ENCODE measurements at places on chromosomes 16 and 17. TPM values are rescaled to one million over a fixed set of nuclear protein-coding genes. Genes with fewer than 3 reads are reported as not detected.

DNA sequence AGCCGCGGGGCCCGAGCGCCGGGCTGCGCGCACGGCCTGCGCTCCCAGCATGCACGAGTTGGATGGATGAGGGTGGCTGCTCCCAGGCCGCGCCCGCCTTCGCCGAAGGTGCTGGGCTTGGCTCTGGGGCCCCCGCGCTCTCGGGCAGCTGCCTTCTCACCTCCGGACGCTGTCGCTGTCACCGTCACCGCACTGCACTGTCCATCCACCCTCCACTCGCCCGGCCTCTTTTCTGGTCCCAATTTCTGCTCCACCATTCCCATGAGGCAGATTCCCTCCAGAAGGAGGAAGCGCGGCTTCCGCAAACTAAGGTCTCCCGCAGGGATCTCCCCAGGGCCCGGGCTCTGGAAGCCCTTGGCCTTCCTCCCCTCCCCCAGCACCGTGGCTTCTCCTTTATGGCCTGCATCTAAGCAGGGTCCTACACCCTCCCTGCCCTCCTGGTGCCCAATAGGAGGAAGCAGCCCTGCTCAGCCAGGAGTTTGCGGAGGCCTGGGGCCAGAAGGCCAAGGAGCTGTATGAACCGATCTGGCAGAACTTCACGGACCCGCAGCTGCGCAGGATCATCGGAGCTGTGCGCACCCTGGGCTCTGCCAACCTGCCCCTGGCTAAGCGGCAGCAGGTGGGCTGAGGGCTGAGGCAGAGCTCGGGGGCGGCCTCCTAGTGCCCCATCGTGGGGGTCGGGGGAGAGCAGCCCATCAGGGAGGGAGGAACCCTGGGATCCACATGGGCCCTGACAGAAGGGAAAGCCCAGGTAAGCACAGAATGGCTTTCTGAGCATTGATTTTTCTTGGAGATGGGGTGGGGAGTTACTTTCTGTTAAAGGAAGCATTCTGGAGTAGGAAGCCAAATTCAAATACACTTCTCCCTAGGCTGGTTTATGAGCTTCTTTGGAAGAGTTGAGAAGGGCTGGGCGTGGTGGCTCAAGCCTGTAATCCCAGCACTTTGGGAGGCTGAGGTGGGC is 899 bp downstream of the ACE start:
- DNase-seq: no peak

DNA sequence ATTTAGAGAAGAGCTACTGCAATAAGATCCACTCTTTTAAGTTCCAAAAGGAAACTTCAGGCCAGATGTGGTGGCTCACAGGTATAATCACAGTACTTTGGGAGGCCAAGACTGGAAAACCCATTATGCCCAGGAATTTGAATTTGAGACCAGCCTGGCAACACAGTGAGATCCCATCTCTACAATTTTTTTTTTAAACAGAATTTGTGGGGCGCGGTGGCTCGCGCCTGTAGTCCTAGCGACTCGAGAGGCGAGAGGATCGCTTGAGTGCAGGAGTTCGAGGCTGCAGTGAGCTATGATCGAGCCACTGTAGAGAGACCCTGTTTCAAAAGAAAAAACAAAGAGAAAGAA is 793 bp downstream of the COG7 start:
- DNase-seq: peak; percentile 2

DNA sequence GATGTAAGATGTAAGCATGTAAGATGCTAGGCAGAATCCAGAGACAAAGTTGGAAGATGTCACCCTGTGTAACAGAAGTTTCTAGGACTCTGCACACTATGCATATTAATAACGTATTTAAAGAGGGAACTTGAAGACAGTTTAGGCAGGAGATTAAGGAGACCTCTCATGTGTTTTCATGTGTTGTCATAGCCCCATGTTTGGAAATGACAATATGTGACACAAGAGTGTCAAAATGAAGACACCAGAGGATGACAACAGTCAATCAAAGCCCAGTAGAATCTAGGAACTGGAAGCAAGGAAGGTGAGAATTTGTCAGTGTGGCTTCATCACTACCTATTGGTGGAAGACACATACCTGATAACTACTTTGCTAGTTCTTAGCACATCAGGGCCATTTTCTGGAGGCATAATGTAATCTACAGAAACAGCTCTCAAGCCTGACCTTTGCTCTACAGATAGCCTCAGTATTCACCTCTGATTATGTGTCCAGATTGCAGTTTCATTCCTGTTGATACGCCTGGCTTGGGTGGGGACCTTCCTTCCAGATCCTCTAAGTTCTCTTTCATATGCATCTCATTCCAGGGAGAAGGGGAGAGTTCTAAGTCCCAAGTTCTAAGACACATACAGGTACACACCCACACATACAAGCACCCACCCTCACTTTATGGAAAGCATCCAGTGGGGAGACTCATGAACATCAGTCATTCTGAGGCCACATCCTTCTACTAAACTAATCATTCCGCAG is 26.3 kb downstream of the PMP22 start:
- DNase-seq: no peak

GRCh38 chr17:78933959-78934568 is 8.9 kb upstream of the TIMP2 start:
- no peak for DNase-seq

Gene GNG13
- not detected for total RNA-seq

DNA sequence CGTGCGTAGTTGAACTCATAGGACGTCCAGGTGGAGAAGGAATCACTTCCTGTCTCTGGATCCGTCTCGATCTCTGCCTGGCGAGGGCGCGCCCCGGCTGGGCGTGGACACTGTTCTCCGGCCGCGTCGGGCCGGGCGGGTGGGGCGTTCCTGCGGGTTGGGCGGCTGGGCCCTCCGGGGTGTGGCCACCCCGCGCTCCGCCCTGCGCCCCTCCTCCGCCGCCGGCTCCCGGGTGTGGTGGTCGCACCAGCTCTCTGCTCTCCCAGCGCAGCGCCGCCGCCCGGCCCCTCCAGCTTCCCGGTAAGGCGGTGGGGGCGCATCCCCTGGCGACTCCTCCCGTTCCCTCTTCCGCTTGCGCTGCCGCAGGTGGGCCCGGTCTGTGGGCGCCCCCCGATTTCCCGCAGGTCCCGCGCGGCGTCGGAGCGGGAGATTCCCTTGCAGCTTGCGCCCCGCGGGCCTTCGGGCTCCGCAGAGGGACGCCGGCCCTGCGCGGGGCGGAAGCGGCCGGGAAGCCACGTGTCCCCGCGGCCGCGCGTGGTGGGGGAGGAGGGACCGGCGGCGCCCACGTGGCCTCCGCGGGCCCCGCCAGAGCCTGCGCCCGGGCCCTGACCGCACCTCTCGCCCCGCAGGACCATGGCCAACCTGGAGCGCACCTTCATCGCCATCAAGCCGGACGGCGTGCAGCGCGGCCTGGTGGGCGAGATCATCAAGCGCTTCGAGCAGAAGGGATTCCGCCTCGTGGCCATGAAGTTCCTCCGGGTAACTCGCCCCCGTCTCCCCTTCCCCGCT is at the start of gene NME2:
TSS of gene NME2 (plus strand) at position 214 of the 789 bp plus-strand sequence. CDS start at position 634, 420 bp downstream.
- peak; percentile 86 for DNase-seq

- no peak for DNase-seq
Measured at GRCh38 chr17:63840591-63841349, 1.7 kb downstream of the SMARCD2 start.

Gene FOXJ1
- 7.5 TPM for total RNA-seq

DNA sequence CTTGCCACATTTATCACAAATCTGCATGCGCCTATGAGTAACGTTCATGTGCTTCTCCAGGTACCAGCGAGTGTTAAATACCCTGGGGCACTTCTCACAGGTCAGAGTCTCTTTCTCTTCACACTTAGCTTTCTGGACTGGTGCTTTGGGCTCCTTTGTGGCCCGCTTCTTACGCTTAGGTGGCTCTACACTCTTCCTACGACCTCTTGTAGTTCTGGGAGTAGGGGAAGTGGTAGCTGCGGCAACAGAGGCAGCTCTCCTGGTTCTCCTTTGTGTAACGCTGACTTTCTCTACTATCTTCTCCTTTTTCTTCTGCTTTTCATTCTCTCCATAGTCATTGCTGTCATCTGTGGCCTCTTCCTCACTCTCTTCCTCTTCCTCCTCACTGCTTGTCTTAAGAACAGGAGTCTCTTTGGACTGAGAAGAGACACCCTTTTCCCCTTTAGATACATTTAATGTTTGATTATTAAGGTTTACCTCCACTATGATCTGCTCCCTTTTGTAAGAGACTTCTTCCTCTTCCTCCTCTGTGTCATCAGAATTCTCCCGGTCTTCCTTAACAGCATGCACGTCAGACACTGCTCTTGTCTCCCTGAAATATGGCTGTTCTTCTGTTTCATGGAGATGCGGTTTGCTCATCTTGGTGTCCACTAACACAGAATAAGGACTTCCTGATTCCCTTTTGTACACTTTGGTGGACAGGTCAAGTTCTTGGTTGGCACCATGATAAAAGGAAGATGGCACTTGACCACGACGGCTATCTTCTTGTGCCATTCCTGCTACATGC is 45.0 kb downstream of the ZNF652 start:
- DNase-seq: no peak

DNA sequence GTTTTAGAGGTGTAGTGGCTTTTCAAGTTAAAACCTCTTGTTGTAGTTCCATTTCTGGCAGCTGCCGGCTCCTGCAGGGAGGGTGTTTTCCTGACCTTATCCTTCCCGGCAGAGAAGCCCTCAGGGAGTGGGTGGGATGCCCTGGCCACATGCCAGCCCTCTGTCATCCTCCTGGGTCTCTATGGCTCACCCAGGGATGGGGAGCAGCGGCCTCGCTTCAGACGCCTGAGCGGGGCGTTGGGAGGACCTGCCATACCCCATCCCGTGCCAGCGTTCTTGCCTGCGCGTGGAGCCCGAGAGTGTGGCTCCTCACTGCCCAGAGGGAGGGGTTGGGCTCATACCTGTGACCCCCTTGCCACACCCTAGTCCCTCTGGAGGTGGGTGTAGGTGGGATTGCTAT is 11.9 kb downstream of the KCNJ12 start:
- DNase-seq: no peak

GRCh38 chr17:80944326-80944725 is 47.3 kb upstream of the CHMP6 start:
- no peak for DNase-seq

Gene ABCA8
- not detected for total RNA-seq

Data from activated naive CD8-positive, alpha-beta T cell treated with anti-CD3 and anti-CD28 coated beads for 36 hours (primary cell).